NCI-H460 (cell line): ENCODE measurements at places on chromosomes 6 and 20.

DNA sequence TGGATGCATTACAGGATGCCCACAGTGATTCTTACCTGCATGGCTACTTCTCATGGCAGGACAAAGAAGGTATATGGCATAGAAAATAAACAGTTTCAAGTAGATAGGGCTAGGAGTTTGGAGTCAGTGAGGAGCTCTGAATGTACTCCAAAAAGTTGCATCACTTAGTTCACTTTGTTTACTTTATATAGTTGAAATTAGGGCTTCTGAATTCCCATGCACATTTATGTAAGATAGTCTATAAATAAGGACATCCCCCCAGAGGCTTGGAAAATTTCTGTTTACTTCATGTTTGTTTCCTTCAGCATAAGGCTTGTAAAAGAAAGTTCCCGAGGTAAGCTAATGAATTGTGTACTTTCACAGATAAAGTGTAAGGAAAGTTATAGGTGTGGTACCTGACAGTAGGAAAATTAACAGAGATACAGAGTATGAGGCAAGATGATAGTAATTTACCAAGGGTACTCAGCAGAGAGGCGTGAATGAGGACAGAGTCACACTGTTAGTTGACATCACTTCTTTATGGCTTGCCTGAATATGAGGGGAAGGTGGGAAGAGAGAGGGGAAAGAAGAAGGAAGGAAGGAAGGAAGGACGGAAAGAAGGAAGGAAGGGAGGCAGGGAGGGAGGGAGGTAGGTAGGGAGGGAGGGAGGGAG, 51.1 kb downstream of the ADTRP start:
- DNase-seq, result no peak

DNA sequence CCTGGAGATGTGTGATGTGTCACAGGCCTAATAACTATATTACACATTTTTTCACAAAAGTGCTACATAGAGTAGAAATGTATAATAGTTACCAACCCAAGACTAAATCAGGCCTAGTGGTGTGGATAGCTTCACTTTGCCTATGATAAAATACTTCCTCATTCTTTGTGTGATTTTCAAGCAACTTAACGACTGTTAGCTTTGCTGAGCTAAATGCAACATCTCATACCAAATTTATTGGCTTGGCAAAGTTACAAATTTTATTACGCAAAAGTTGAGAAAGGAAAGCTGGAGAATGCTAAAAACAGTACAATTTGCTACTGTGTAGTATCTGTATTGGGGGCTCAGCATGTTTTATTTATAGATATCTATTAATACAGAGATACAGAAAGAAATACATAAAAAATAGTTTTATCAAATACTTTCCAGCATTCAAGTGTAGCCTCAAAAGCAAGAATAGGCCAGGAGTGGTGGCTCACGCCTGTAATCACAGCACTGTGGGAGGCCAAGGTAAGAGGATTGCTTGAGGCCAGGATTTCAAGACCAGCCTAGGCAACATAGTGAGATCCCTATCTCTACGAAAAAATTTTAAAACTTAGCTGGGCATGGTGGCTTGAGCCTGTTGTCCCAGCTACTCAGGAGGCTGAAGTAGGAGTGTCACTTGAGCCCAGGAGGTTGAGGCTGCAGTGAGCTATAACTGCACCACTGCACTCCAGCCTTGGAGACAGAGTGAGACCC, 3.6 kb upstream of the EDN1 start:
- DNase-seq, result no peak

DNA sequence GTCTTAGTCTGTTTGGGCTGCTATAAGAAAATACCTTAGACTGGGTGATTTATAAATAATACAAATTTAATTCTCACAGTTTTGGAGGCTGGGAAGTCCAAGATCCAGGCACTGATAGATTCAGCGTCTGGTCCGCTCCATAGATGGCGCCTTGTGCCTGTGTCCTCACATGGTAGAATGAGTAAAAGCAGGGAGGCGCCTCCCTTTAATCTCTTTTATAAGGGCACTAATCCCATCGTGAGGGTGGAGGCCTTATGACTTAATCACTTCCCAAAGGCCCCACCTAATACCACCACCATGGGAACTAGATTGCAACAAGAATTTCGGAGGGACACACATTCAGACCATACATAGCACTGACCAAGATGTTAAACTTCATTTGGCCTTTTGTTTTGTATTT, 91.2 kb upstream of the TMEM181 start:
- DNase-seq, result no peak

GRCh38 chr6:33926451-33926850, 122.6 kb upstream of the MLN start:
- no peak for DNase-seq

- DNase-seq, result no peak
Measured at GRCh38 chr20:43191946-43192863, 2.5 kb upstream of the PTPRT start.

DNA sequence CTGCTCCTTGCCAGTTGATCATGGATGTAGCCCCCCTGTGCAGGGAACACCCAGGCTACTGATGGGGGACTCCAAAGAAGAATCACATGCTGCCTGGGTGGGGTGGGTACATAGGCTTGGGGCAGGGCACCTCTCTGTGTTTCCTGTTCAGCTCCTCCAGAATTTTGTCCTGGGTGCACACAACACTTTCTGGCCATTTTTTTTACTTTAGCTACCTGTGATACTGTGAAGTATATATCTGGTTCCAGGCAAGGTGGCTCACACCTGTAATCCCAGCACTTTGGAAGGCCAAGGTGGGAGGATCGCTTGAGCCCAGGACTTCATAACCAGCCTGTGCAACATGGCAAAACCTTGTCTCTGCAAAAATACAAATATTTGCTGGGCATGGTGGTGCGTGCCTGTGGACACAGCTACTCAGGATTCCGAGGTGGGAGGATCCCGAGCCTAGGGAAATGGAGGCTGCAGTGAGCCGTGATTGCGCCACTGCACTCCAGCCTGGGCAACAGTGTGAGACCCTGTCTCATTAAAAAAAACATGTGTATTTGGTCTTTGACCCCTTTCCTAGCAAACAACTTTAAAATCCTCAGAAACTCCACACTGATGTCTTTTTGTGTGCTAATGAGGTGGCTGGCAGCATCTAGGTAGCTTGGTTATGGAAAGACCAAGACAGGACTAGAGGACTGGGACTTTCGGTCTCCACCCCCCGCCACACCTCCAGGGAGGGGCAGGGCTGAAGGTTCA, 14.1 kb downstream of the SLC4A11 start:
- DNase-seq, result no peak

GRCh38 chr6:114061741-114062140, 90.8 kb upstream of the HDAC2 start:
- DNase-seq, result no peak

DNA sequence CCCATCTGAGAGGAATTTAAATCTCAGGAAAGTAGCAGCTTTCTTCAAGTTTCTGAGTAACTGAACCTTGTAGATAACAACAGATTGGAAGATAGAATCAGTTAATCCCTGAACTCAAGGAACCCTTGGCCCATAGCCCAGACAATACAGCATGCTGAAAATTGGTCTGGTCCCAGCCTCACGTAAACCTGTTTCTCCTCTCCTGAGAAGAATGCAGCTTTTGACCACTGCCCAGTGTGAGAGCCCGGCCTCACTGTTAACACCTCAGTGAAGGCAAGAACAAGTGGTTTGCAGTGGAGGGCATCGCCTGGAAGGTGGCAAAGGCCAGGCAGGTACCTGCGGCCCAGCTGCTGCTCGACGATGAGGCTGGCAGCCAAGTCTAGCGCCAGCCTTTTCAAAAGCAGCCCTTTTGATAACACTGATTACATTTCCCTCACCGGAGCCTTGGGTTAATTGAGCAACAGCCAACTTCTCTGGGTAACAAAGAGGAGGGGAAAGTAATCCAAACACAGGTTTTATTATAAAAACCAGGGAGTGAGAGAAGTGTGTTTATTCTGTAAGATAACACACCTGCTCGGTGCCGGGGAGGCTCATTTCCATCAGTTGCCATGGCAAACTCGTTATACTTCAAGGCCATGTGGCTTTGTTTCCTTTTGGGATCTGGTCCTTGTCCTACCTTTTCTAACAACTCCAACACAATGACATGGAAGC, 54.0 kb downstream of the TRAF3IP2 start:
- no peak for DNase-seq

DNA sequence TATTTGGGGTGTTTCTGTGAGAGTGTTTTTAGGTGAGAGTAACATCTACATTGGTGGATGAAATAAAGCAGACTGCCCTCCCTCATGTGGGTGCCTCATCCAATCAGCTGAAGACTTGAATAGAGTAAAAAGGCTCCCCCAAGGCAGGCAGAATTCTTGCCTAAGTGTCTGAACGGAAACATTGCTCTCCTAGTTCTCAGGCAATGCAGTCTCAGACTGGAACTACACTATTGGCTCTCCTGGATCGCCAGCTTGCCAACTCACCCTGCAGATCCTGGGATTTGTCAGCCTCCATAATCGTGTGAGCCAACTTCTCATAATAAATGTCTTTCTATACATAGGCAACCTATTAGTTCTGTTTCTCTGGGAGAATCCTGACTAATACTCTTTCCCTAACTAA, 5.5 kb upstream of the TMEM170B start:
- no peak for DNase-seq

DNA sequence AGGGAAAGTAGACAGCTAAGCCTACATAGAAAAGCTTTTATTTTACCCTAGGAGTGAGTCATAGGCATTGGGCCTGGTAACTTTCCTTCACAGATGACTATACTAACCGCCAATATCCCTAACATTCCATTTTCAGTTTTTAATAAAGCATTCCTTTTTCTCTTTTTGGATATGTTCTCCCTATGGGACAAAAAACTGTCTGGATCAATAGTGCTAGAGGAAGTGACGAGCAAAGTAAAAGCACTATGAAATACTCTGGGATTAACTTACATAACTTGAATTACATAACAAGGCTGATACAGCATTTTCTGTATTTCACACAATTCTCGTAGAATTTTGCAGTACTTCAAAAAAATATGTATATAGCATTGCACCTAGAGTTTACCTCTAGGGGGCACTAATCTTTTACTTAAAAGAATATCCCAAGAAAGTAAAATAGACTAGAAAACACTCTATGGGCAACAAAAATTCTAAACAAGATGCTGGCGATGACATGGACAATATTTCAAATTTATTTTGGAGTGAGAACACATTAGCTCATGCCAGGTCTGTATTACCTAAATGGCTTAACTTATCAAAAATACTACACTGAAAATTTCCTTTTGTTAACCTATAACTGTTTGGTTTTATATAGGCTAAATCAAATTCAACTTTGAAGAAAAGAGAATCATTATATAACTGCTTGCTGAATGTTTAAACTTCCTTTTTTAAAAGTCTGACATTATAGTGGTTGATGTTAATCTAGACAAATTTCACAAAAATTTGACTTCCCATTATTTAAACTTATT, 66.3 kb upstream of the DST start:
- DNase-seq, result no peak

DNA sequence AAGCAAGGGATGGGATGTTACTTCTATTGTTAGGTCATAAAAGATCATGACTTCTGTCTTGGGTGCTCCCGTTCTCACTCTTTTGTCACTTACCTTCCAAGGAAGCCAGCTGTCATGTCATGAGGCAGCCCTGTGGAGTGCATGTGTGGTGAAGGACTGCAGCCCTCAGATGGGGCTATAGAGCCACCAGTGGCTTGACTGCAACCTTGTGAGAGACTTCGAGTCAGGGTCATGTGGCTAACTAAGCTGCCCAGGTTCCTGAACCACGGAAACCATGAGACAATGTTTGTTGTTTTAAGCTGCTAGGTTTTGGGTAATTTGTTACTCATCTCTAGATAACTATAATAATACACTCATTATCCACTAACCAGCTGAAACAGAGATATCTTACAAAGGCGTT, 477.1 kb downstream of the BTBD3 start:
- DNase-seq, result no peak

DNA sequence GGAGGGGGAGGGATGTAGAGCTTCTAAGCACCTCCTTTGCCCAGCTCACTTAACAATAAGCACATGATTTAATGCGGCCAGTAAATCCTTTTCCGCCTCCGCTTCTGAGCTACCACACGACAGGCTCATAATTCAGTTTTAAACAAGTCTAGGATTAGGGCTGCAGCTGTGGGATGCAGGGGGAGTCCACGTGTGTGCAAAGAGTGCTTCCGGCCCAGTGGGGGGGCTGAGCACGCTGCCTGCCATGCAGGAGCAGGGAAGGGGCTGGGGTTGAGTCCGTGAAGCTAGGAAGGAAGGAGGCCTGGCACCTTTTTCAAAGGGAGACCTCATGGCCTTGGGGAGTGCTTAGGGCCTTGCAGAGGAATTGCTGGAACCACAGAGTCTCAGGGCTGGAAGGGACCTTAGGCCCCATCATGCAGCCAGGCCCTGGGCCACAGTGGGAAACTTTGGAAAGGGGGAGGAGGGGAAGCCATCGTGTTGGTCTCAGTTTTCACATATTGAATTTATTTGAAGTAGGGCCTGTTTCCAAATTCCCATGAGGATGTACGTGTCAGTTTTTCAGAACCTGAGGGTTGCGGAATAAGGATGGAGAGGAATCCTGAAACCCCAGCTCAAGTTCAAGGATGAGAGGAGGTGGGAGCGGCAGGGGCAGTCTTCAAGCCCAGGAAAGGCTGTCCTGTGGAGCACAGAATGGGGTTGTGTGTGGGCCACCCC, 96.1 kb downstream of the VEGFA start:
- no peak for DNase-seq

- DNase-seq, result no peak
Measured at GRCh38 chr6:40674170-40674569, 87.0 kb upstream of the LRFN2 start.

DNA sequence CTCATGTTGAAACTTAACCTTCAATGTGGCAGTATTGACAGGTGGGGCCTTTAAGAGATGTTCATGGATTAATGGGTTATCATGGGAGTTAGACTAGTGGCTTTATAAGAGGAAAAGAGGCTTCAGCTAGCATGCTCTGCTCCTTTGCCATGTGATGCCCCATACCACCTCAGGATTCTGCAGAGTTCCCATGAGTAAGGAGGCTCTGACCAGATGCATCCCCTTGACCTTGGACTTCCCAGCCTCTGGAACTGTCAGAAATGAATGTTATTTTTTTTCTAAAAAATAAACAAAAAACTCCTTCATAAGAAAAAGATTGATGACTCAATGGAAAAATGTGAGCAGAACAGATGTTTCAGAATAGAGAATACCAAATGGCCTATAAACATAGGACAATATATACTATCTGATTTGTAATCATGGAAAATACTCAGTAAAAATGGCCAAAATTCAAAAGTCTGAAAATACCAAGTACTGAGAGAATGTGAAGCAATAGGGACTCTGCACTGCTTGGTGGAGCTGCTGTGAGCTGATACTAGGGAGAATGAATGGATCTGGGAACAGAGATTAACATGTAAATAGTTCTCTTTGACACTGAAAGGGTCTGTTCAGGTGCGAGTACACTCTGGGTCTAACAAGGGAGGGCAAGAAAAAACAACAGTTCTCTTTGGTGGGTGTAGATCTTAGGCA, 7.4 kb upstream of the TRIM39 start:
- DNase-seq, result no peak

DNA sequence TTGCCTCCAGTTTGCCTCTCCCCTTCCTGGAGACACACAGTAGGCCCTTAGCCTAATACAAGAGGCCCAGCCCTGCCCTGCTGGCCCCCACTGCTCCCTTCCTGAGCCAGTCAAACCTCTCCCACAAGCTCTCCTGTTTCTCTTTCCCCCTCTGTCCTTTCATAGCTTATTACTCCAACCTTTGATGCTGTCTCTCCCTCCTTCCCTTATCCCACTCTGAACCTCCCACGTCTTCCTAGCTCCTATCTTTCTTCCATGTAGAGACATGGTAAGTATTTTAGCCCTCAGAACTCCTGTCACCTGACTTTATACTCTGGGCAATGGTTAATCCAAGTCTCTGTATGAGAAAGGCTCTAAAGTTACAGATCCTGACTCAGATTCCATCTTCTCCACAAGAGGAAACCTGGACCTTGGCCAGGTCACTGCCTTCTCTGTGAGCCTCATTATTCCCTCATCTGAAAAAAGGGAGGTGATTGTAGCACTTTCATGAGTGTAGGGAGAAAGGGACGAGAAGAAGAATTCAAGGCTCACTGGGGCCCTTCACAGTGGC, 6.7 kb downstream of the TGIF2 start:
- DNase-seq, result no peak
